ENCODE measurements at places on chromosomes 4 and X.
A peak's percentile ranks its signal among the peaks of the same experiment; 100 is the strongest.

GRCh38 chr4:40523581-40523980, 106.1 kb downstream of the RBM47 start:
- DNase-seq: no peak

DNA sequence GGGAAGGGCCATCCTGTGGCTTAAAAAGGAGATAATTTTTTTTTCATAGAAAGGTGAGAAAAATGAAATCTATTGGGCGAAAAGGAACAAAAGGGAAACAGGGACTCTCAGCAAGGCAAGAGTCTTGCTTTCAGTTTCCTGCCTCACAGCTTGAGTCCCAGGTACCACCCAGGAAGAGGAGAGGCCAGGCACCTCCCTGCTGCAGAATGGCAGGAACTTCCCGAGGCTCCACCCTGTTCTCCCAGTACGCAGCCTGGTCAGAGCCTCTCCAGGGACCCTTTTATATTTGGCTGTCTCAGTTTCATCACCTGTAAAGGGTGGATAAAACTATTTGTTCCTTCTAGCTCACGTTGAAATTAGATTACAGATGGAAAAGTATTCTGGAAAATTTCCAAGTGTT, 33.8 kb downstream of the UCHL1 start:
- no peak for DNase-seq

DNA sequence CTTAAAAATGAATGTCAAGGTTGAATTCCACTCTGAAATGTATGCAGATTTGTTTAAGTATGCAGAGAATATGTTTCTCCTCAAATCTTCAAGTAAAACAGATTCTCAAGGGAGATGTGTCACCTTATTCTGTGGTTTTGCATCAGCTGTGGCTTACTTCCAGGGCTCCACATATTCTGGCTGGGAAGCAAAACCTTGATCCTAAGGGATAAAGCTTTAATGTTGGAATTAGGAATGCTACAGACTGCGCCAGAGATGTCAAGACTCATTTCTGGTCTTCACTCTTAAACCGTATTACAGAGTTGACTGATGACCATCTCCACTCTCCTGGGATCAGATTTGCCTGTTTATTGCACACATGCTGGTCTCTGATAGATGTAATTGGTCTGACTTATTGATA, 143.9 kb upstream of the DIPK2B start:
- DNase-seq: no peak

GRCh38 chr4:164514765-164515164, 239.2 kb upstream of the SMIM31 start:
- no peak for DNase-seq

GRCh38 chr4:75848891-75849290, 53.4 kb downstream of the PPEF2 start:
- no peak for DNase-seq

DNA sequence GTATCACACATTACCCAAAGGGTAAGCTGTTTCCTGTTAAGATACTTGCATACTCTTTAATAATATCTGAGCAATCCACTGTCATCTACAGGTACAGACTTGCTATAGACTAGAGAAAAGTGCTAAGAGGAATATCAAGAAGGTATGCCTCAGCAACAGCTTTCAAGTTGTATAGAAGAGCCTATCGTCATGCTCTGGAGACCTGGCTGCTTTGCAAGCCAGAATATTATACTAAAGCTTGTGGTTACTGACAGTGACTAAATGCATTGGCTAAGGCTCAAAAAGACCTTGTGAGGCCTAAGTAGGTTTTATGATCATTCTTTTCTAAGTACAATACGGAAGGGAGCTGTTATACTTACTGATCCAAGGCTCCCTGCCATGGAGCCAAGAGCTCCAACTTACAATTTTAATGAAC, 11.3 kb downstream of the LAMP2 start:
- DNase-seq: peak; percentile 9

- no peak for DNase-seq
Observed at GRCh38 chr4:181289198-181289597, 954.0 kb upstream of the TENM3 start.
